ENCODE measurements at places on chromosomes 12 and 14.
A peak's percentile ranks its signal among the peaks of the same experiment; 100 is the strongest.

- DNase-seq, result no peak
These were observed 22.0 kb downstream of the SLC25A29 start for GRCh38 chr14:100283984-100284881.

DNA sequence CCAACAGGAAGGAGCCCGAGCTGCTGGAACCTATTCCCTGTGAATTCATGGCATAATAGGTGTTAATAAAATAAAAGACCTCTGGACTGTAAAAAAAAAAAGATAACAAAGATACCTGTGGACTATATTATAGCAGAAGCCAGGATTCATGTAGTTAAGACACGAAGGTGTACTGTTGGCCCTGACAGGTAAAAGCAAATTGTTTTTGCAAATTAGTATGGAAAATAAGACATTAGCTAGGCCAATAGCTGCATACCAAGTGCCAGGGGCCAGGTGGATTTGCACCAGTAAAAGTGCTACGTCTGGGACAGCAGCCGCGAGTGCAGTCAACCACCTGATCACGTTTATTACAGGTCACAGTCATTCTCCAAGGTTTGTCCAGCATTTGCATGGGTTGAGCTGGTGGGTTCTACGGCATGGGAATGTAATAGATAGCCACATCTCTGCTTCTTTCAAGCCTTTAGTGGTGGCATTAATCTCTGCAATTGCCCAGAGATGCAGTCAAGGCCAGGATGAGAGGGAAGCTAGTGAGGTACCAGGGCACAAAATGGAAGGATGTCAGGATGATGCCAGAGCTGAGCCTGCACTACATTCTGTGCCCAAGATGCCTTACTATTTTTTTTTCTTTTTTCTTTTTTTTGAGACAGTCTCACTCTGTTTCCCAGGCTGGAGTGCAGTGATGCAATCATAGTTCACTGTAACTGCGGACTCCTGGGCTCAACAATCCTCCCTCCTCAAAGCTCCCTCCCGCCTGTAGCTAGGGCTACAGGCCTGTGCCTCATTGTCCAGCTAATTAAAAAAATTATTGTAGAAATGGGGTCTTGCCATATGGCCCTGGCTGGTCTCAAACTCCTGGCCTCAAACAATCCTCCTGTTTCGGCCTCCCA lies 26.3 kb downstream of the TNFAIP2 start:
- DNase-seq, result no peak

DNA sequence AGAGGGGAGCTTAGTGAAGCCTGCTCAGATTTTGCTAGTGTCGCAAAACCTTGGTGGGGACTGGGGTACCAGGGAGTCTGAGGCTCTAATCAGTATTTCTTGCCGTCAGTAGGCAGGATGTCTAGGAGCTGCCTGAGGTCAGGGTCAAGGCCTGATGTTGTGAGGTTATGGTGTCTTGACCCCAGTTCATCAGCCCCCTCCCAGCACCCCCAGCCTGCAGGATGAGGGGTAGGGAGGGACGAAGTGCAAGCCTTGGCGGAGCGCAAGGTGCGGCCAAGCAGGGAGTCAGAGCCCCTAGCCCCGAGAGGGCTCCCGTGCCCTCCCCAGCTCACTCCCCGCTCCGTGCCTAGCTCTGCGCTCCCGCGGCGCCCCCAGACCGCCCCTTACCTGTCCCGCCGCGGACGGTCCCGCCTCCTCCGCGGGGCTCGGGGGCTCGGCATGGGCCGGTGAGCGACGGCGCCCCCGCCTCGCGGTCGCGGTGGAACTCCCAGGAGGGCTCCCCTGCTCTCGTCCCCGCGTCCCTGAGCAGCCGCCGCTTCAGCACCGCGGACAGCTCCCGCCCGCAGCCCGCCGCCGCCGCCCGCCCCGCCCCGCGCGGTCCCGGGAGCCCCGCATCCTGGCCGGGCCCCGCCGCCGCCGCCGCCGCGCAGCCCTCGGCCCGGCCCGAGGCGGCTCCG lies 347 bp downstream of the SYNDIG1L start:
- peak; percentile 15 for DNase-seq

DNA sequence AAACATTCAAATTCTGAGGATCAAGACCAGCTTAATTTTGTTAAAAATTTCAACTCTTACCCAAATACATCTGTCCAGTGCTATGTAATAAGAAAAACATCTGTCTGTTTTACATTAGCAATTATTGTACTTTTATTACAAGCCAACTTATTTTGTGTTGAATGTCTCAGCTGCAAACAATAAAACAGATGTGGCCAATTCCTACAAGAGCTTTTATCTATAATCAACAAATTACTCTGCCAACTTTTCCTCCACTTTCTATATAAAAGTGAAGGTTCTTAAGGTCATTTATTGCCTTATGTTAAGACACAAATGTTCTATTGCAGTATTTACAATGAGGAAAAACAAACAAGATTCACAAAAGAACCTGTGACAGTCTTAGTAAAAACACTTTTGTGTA lies 72.7 kb downstream of the NOVA1 start:
- no peak for DNase-seq

DNA sequence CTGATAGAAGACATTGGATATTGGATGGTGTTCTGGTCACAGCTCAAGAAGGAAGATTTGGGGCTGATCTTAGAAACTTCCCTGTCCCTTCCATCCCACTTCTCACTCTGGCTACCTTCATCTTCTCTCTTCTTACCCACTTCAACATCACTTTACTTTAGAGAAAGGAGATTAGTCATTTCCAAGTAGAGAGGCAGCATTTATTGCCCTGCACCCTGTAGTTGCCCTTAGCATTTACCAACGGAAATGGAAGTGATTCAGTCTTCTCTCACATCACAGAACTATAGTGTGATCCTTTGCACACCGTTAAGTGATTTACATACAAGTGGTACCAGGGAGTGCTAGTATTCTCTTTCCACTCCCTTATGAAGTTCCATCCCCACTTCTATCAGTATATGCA lies 52.4 kb downstream of the PHLDA1 start:
- no peak for DNase-seq

GRCh38 chr12:53758081-53758729 lies 6.4 kb upstream of the CISTR start:
- no peak for DNase-seq

GRCh38 chr12:124140944-124141486 lies 153.9 kb upstream of the RFLNA start:
- DNase-seq, result no peak

DNA sequence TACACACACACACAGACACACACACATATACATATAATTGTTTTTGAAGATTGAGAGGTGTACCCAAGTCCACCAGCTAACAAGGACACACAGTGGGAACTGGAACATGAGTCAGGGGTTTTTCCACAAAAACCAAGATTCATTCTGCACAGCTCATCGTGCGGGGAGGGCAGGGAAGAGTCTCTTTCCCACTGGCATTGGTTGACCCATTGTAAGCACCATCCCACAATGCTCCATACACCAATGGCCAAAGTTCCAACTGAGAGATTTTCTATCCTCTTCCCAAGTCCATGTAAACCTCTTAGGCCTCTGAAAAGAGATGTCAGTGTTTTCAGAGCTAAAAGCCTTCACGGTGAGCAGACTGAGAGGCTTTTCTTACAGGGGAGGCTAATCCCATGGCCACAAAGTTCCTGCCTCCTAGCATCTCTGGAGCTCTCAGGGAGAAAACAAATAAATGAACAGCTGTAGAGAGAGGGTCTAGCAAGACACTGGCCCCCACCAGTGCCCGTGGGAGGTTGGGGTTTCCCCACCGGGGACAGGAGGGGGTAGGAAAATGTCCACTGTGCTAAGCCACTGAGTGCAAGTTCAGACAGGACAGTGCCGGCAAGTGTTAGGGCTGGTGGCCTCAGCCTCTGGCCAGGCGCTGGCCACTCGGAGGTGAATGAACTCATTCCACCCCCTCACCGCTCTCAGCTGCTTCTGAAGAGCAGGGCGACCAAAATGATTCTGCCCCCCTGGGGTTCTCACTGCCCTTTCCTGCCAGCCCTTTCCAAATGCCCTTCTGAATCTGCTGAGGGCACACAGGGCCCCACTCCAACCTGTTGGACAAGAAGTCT lies 21.5 kb upstream of the TC2N start:
- DNase-seq, result no peak

GRCh38 chr14:95067526-95067925 lies 89.8 kb downstream of the DICER1 start:
- DNase-seq, result no peak

- no peak for DNase-seq
These were observed 69.3 kb downstream of the FBXW8 start for GRCh38 chr12:116980083-116980482.

DNA sequence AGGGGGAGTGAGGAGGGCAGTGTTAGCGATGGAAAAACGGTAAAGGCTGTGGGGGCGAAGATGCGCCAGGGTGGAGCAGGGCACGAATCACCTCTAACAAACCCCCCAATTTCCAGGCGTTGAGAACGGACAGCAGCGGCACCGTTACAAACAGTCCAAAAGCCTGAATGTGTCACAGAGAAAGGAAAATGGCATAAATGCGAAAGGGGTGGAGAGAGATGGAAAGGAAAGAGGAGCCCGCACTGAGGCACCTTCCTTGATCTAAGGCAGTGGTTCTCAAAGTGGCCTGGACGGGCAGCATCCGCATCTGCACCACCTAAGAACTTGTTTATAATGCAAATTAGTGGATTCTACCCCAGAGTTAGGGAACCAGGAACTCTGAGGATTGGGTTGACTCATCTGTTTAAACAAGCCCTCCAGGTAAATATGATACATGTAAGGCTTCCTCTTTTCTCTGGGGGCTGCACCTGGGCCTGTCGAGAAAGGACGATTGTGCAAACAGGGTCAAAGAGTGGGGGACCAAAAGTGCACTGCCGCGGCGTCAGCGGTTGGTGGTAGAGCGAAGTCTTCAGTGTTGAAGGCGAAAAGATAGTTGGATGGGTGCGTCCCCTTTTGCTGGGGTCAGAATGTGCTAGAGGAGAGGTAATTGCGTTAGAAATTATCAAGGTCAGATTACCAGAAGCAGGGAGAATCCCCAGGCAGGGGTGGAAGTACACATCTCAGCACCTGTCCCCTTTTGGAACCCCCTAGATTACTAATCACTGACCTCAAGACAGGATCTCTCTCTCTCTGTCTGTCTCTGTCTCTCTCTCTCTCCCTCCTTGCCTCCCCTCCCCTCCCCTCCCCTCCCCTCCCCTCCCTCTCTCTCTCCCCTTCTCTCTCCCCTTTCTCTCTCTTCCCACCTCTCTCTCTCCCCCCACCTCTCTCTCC lies 1.3 kb upstream of the KCNH5 start:
- no peak for DNase-seq

DNA sequence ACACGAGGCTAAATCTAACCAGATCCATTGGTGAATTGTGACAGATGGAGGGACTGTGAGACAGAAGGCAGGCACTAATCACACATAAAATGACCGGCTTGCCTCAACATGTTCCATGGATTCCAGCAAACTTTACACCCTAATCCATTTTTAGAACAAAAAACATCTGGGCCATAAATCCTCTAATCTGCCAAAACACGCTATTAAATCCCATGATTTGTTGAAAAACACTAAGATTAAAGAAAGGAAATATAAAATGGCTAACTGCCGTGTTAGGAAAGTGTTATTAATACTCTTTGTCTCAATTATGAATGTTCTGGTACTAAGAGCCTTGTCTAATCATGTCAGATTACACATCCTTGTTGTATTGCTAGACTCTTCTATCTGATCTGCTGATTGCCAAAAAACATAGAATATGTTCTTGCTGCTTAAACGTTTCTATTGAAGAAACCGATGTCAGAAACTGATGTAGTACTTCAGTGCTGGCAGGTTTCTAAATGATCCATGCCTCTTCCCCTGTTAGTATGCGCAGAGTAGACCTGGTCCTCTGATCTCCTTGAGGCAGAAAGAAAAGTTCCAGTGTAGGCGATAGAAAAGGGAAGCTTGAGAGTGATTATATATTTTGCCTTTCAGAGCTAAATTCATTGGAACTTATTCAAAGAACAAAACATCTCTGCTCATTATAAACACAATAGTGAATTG lies 384.9 kb downstream of the SOX5 start:
- DNase-seq, result no peak

DNA sequence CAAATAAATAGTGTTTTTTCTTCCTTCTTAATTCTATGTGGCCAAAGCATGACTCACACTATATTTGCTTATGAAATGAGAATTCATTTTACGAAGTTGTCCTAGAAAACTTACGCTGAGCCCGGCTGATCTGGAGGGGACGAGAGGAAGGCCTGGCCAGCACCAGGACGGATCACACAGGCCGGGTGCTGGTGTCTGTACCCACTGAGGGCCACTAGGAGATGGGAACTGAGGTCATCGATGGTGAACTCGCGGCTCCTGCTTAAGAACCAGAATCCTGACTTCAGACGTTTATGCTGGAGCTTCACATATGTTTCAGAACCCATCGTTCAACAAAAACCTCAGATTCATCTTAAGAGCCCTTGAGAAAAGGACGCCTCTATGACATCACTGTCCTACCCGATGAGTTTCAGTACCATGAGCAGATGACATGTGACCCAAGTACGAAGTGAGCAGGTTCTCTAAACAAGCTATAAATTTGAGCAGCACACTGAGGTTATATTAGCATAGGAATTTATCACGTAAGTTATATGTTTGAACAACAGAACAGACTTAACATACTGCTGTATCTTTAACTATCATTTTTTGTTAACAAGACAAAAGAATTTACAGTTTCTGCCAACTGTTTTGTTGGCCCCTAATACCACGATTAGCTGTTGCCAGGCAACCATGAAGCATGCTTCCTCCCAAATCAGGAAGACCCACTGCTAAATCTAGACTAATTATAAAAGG lies 111.9 kb downstream of the FOXN3 start:
- no peak for DNase-seq

GRCh38 chr12:24025153-24025798 lies 75.8 kb upstream of the SOX5 start:
- no peak for DNase-seq

DNA sequence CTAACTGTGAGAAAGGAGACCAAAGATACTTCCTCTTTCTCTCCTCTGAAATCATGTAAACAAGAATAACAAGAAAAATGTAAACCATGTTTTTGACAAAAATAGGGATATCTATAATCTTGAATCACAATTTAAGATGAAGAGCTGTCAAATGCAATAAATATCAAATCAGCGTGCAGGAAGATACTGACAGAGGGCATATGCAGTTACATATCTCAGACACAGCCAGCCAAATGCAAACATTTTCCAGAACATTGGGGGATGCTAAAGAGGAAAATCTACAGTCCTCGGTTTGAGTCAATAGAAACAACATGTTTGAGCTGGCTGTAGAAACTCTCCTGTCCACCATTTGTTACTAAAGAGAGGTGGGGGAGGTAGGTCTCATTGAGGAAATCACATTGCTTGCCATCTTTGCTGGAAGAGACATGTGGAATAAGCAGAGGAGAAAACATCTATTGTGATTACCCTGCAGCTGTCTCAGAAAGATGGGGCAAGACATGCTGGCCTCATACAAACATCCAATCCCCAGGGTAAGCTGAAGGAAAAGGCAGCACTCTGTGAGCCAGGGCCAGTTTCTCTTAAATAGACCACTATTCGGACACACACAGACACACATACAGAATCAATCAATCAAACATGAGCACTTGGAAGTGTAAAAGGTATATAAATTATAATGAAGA lies 43.5 kb downstream of the CNTN1 start:
- DNase-seq, result no peak

GRCh38 chr14:21965042-21965441 lies 291.4 kb upstream of the OR4E1 start:
- peak; percentile 14 for DNase-seq

- no peak for DNase-seq
These were observed 131.1 kb downstream of the CACNA1C start for GRCh38 chr12:2183556-2184541.

All from stimulated activated CD8-positive, alpha-beta memory T cell treated with anti-CD3 and anti-CD28 coated beads, Interleukin-15, amount 100 ng/mL, for 48 hours (primary cell).